ENCODE measurements at places on chromosomes 2 and 18.

GRCh38 chr18:25535495-25535894, 183.5 kb upstream of the ZNF521 start:
- DNase-seq: no peak

- DNase-seq: no peak
These were observed 579 bp downstream of the LOXL3 start for GRCh38 chr2:74552914-74553811.

DNA sequence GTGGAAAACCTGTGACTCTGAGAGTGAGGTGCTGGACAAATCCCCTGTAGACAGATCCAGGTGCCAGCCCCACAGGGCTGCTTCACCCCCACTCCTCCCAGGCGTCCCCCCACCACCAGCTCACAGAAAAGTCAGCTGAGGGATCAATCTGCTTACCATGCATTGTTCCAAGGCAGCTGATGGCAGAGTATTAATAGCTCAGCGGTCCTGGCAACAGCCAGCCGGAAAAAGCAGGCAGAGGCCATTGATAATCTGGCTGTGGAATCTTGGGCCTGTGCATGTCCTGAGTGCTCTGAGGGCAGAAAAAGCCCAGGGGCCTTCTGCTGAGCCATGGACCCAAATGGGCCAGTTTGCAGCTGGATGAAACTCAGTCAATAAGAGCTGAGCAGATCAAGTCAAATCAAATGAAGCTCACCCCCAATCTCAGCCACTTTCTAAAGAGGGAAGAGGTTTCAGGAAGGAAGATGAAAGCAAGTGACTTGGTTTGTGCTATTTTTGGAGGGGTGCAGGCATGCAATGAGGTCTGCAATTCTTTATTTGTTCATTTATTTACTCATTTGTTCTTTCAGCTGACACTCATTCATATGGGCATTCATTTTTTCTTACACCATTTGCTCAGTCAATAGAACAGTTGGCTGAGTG, 63.4 kb downstream of the GYPC start:
- DNase-seq: no peak

DNA sequence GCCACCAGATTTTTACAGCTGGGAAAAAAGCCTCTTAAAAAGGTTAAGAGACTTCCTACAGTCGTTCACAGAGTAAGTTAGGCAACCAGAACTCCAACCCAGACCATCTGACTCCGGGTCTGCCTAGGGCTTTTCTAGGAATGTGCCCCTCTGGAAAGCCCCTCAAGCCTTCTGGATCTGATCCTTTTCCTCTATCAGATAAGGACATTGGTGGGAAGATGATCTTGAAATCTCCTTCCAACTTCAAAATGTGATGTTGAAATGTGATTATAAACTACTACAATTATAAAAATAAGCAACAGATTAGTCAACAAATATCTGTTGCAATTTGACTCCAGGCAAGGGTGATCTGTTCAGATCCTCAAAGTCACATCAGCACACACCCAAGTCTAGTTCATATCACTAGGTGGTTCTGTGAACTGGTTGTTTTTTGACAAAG, 270.4 kb downstream of the ARHGAP15 start:
- no peak for DNase-seq

- peak; percentile 40 for DNase-seq
These were observed 66.5 kb upstream of the SLC1A4 start for GRCh38 chr2:64922482-64923384.

DNA sequence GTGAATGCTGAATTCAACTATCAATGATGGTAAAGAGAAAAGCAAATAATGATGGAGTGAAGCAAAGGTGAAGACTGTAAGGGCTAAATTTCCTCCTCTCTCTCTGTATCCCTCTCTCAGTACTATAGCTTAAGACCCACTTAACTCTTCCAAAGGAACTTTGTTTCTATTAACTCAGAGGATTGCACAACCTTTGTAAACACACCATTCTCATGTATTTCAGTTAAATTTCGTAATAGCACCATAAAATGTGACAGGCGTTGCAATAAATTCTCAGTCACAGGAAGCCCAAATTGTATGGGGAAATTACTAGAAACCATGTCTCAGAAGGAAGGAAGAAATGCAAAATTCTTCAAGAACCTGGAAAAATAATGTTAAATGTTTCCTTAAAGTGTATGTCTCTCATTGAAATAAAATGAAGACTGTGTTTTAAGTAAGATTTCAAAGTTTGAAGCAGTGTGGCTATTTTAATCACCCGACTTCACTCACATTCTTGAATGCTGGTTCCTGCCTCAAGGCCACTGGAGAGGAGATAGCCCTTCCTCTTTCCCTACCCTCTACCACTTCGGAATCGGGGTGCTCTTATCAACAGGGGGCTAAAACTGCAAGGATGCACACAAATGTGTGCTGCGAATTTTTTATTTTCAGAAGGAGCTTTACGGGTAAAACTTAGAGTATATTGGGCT, 112.1 kb downstream of the FTCDNL1 start:
- DNase-seq: no peak

- DNase-seq: no peak
These were observed 47.2 kb downstream of the CDC42EP3 start for GRCh38 chr2:37623971-37624900.

DNA sequence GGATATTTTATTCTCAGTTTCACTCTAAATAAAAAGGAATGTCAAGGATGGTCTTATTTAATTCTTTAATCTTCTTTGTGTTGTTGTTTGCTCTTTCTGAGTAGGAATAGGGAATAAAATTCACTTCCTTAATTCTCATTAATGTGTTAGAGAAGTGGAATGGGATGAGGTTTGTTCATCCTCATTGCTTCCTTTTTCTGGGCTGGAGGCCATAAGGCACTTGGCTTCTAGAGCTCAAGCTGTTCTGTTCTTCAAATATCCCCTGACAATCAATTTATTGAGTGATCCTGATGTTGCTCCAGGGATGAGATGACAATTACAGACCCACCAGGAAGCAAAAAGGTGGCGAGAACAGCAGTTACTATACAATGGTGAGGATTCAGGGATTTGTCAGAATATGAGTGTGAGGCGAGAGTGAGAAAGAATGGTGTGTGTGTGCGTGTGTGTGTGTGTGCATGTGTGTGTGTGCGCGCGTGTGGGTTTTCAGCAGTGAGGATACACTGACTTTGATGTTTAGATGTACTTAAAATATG, 557.6 kb upstream of the FANCL start:
- DNase-seq: no peak

- DNase-seq: no peak
These were observed 55.4 kb downstream of the CWC22 start for GRCh38 chr2:179951680-179952079.
